ENCODE measurements at places on chromosomes 7 and 10.

DNA sequence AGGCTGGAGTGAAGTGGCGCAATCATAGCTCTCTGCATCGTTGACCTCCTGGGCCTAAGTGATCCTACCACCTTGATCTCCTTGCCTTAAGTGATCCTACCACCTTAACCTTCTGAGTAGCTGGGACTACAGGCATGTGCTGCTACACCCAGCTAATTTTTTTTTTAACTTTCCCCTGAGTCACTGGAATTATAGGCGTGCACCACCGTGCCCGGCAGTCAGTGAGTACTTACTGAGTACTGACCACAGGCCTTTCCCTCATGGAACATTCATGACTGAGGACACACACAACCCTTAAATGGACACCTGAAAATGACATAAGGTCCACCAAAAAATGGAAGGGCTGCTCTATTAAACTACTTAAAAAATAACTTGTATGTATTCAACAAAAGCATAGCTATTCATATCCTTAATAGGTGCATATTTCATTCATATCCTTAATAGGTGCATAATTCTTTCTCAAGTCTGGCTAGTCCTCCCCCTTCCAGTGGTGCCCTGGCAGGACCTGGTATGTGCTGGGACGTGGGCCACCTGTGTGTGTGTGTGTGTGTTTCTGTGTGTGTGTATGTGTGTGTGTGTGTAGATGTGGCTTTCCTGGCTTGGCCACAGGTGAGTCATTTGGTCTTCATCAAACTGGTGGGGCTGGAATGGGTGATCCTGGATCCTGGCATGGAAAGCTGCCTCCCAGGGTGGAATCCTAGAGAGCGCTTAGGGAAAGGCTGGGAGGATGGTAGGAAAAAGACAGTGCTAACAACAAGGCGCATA is 3.5 kb downstream of the FAM180A start:
- peak; percentile 60 for DNase-seq

DNA sequence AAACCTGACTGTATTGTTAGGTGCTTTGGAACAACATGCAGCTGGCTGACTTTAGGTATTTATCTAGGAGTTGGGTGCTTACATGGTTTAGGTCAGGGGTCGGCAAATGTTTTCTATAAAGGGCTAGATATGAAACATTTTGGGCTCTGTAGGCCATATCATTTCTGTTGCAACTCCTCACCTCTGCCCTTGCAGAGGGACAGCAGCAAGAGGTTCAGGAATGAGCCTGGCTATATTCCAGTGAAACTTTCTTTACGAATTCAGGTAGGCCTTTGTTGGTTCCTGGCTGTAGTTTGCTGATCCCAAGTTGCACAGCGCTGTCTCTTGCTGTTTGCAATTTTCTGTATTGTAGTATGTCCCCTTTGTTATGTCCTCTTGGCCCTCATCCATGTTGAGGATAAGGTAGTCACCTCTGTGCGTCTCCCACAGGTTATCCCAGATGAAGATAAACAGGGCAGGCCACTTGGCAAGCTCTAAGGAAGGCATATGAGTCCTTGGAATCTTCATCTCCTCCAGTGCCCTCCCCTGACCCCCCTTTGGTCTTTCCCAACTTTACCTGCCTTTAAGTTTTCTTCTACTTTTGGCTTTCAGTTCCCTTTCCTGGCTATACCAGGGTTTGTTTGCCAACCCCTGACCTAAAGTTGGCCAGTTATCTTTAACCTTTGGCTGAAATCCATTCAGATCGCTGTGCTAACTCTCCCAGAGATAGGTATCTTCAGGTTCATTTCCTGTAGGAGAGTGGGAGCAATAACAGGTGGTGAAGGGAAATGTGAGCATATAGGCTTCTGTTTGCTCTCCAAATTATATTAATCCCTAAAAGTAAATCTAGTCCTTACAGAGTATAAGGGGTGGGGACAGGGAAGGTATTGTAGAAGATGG is 36.1 kb downstream of the SGPL1 start:
- DNase-seq, result no peak

DNA sequence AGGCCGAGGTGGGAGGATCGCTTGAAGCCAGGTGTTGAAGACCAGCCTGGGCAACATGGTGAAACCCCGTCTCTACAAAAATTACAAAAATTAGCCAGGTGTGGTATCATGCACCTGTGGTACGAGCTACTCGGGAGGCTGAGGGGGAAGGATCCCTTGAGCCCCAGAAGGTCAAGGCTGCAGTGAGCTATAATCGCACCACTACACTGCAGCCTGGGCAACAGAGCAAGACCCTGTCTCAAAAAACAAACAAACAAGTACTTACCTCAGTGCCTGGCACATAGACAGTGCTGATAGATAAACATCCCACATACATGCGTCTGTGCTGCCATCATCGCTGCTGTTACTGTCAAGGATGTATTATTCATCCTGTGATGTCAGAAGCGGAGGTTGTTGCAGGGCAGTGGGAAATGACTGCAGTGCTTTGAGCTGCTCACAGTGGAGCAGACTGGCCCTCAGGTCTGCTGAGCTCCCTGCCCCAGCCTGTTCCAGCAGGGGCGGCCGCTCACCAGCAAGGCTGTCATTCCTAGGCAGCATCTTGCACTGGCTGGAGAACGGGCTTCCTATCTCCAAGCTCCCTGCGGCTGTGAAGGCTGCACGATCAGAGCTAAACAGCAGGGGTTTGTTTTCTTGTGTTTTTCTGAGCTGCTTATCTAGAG is 18.6 kb downstream of the FOXK1 start:
- no peak for DNase-seq

DNA sequence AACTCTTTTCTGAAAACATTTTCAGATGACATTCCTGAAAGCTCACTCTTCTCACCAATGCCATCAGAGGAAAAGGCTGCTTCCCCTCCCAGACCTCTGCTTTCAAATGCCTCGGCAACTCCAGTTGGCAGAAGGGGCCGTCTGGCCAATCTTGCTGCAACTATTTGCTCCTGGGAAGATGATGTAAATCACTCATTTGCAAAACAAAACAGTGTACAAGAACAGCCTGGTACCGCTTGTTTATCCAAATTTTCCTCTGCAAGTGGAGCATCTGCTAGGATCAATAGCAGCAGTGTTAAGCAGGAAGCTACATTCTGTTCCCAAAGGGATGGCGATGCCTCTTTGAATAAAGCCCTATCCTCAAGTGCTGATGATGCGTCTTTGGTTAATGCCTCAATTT is 16.5 kb downstream of the ANLN start:
- DNase-seq, result no peak

DNA sequence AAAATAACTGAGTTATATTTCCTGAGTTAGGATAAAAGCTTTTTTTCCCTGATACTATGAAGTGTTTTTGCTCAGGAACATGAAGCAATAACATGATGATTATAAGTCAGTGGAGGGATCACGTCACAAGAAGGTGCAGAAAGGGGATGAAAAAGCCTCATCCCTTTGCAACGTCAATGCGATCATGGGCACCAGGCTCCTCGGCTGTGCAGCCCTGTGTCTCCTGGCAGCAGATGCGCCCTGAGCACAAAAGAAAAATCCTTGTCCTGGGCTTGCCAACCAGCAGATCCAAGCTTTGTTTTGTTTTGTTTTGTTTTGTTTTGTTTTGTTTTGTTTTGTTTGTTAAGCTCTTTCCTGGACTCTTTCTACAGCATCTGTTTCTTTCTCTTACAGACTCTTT is 103.5 kb upstream of the PRSS1 start:
- DNase-seq, result no peak
